ENCODE measurements at places on chromosomes 2 and 18.

DNA sequence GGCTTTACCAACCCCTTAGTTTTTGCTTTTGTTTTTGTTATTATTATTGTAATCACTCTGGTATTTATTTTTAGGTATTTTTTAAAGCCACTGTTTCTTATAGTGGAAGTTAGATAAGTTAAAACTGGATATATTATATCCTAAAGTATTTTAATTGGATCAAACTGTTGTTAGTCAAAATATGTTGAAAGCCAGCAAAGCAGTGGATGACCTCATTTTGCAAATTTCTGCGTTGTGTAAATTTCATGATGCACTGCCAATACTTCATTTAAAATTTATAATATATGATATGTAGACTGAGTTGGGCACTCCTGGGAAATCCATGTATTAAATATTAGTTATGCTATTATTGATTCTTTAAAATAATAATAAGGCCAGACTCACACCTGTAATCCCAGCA is 661.7 kb upstream of the NRXN1 start:
- DNase-seq: no peak

- no peak for DNase-seq
Measured at GRCh38 chr18:28824183-28824574, 647.2 kb upstream of the CDH2 start.

DNA sequence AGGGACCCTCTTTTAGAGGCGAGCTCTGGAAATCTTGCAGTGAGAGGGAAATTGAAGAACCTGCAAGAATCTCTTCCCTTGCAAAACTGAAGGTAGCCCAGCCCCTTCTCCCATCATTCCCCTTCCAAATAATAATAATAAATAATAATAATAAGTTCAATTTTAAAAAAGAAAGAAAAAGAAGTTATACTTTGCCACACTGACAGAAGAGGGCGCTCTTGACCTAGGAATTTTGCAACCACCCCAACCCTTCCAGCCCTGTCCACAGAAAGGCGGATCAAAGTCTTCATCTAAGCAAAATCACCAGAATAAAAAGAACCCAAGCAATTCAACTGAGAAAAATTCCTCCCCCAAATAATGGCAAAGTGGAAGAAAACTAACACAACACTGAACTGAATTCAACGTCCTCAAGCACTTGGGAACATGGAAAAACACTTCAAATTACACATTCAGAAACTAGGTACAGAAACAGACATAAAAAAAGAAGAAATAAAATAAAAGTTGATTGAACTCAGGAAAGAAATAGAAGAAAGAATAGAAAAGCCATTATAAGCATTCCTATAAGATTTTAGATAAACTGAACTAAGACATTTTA is 98.9 kb upstream of the GLS start:
- peak; percentile 41 for DNase-seq

GRCh38 chr2:60883896-60884295 is 2.5 kb downstream of the REL start:
- no peak for DNase-seq

- DNase-seq: no peak
Measured at GRCh38 chr18:74266161-74266560, 25.6 kb downstream of the CYB5A start.

GRCh38 chr18:36887114-36887513 is 58.2 kb downstream of the KIAA1328 start:
- no peak for DNase-seq

DNA sequence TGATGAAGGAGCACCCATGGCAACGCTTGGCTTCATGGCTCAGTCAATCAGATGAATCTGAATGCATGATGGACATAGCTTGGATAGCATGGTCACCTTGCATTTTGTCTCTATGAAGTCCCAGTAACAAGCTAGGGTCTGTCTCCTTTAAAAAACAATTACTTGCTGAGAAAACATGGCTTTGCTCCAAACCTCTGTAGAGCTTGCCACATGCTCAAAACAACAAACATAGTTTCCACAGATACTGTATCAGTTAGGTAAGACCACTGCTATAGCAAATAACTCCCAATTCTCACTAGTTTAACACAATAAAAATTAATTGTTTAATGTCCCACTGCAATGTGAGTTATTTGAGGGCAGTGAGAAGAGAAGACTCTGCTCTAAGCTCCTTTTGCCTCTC is 401.0 kb downstream of the IRS1 start:
- no peak for DNase-seq

- DNase-seq: no peak
Measured at GRCh38 chr2:37477921-37478320, 133.5 kb downstream of the QPCT start.

DNA sequence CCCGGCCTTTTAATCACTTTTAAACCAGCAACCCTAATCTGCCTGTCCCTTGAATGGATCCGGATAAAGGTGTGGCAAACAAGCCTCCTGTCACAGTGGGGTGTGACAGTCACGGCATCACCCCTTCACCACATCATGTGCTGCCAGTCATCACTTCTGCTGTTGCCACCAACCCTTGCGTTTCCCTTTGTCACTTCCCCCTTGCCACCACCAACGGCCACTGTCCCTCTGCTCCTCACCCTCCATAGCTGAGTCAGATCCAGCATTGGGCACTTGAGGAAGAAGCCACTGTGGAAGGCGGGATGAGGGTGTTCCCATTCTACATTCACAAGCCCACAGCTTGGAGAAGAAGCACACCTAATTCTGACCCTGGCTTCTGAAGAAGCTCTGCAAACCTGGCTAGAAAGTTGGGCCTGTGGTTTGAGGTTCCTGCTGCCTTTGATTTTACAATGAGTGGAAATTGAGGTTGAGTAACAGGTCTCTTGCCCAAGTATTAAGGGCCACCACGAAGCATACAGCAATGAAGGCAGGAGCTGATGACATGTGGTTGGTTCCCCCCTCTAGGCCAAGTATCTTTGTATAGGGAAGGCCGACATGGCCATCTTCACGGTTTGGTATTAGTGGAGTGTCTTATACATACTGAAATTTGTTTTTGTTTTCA is 22.9 kb upstream of the DARS1 start:
- DNase-seq: peak; percentile 48

GRCh38 chr2:149994057-149994728 is 406.6 kb upstream of the MMADHC start:
- no peak for DNase-seq
